ENCODE measurements at places on chromosomes 7 and 10. TPM values are rescaled to one million over a fixed set of nuclear protein-coding genes. Genes with fewer than 3 reads are reported as not detected.

GRCh38 chr7:143518521-143518920, 40.8 kb downstream of the TAS2R41 start:
- DNase-seq, result no peak
- no peak overlapping the region for H3K27ac ChIP-seq
- H3K4me3 ChIP-seq, result no peak overlapping the region
- no peaks in the 10 kb centered on the region for H3K36me3 ChIP-seq
- no peaks in the 10 kb centered on the region for H3K27me3 ChIP-seq

DNA sequence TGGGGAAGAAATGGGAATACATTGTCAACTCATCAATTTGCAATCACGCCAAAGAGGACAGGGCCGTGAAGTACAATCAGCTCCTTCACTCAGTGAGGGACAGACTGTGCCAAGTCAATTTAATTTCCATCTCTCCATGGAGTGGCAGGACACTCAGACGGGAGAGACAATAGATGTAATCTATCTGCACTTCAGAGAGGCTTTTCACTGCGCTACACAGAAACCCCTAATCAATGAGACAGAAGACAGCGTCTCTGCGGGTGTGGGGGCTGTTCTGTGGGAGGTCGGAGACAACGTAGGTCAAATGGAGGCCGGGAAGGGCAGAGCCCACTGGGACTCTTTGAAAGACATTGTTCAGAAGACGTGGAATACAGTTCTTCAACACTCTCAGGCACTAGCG, 541.0 kb upstream of the ADARB2 start:
- DNase-seq, result no peak
- no peaks in the 10 kb centered on the region for H3K27me3 ChIP-seq
- H3K4me3 ChIP-seq, result no peak overlapping the region
- no peak overlapping the region for H3K27ac ChIP-seq
- H3K36me3 ChIP-seq, result no peaks in the 10 kb centered on the region

DNA sequence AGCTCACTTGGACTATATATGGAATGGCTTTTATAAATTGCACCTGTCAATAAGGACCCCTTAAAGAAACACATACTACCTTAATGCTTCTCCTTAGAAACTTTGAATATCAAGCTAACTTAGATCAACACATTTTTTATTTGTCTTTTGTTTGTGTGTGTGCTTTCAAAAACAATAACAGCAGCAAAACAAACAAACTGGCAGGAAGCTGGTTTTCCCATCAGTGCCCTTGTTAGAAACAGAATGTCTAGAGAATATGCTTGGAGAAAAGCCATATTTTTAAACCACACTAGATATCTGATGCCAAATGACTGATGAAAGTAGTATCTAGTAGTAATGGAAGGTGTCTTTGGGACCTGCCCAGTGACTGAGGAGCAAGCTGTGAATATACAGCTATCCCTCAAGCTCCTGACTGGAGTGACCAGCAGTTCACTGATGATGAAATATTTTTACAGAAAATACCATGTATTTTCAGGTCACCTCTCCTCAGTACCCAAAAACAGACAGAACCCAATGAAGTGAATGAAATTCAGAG, 1.0 kb downstream of the PDE1C start:
- H3K4me3 ChIP-seq, result no peak overlapping the region
- no peak overlapping the region for H3K27ac ChIP-seq
- H3K4me1 ChIP-seq, result no peaks in the 10 kb centered on the region
- DNase-seq, result no peak

DNA sequence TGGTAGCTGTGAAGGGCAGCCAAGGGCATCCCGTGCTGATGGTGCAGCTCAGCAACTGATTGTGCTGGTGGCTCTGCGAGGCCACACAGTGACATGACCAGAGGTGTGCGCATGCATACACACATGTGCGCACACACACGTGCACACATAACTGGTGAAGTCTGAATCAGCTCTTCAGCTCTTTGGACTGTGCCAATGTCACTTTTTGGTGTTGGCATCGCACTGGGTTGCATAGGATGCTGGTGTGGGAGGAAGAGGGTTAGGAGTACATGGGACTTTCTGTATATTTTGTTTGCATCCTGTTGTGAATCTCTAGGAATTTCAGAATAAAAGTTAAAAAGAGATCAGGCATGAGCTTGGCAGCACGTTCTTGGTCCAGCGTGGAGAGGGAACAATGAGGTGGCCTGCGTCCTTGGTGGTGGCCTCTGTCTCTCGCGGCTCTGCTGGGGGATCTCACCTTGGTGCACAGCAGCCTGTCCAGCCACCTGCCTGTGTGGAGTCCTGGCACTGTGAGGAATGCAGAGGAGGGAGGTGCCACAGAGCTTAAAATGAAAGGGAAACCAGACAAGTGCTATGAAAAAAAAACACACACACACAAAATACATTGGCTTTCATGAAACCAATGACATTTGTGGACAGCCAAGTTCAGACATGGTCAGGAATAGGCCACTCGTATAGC, 124.0 kb downstream of the TRRAP start:
- no peak for DNase-seq
- no peaks in the 10 kb centered on the region for H3K4me1 ChIP-seq
- H3K36me3 ChIP-seq, result peaks cover 84% of the 10 kb centered on the region

Gene HELLS
- 0.04 TPM for polyA plus RNA-seq

DNA sequence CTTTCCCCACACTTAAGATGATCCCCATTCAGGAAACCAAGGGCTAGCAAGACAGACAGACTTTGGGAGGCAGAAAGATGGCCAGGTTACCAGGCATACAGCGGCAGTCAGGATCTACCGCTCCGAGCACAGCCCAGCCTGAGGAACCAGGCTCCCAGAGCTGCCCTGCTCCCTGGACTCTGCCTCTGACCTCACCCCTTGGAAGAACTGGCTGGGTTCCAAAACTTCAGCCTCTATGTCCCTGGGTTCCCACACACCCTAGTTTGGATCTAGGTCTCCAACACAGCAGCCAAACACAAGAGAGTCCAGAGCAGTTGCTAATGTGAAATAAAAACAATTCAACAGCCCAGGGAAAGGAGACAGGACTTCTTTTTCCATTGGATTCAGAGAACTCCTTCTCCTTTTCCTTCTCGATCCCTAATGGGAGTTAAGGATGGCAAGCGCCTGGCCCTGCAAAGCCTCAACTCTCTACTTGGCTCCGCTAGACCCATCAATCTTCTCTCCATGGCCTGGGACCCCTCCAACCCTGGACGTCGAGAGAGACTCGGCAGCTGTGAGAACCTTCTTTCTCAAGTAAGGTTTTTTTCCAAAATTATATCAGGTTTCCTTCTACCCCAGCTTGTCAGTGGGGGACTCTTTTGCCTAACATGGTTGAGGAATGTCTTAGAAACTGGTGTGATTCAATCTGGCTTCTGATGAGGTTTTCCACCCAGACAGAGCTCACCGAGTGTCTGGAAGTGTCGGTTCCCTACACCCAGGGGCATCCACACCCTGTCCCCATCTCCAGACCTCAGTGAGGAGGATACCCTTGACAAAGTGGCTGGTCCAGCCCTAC, 219.6 kb downstream of the KCNMA1 start:
- H3K4me1 ChIP-seq, result no peaks in the 10 kb centered on the region
- H3K27me3 ChIP-seq, result no peaks in the 10 kb centered on the region
- no peaks in the 10 kb centered on the region for H3K36me3 ChIP-seq

DNA sequence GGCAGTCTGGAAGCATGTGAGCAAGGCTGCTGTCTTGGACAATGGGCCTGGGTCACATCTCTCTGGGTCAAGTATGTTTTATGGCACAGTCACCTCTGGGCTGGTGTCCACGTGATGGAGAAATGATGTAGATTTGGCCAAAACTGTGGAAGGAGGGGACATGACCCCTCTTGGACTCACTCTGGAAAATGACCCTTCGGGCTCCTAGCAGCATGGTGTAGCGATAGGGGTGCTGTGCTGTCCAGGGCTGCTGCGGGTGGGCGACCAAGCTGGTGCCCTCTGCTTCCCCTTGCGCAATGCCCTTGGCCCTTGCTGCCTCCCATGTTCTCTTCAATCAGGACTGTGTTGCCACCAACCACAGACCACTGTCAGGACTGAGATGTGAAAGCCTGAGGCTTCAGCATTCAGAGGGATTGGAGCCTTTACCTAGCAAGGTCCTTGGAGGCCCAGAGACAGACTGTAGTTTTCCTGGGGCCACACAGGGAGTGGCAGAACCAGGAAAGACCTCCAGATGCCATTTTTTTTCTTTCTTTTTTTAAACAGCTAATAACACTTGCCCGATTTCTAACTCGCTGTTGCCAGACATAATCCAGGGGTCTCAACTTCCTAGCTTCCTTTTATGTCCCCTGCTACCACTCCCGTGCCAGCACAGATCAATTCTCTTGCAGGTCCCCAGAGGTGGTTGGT, 6.1 kb downstream of the CYP26A1 start:
- H3K4me3 ChIP-seq, result no peak overlapping the region
- peaks cover 47% of the 10 kb centered on the region for H3K27me3 ChIP-seq
- H3K4me1 ChIP-seq, result peaks cover 6% of the 10 kb centered on the region
- H3K27ac ChIP-seq, result no peak overlapping the region
- no peak for DNase-seq
- no peaks in the 10 kb centered on the region for H3K36me3 ChIP-seq

Gene TRIM4
- 17.9 TPM for polyA plus RNA-seq

DNA sequence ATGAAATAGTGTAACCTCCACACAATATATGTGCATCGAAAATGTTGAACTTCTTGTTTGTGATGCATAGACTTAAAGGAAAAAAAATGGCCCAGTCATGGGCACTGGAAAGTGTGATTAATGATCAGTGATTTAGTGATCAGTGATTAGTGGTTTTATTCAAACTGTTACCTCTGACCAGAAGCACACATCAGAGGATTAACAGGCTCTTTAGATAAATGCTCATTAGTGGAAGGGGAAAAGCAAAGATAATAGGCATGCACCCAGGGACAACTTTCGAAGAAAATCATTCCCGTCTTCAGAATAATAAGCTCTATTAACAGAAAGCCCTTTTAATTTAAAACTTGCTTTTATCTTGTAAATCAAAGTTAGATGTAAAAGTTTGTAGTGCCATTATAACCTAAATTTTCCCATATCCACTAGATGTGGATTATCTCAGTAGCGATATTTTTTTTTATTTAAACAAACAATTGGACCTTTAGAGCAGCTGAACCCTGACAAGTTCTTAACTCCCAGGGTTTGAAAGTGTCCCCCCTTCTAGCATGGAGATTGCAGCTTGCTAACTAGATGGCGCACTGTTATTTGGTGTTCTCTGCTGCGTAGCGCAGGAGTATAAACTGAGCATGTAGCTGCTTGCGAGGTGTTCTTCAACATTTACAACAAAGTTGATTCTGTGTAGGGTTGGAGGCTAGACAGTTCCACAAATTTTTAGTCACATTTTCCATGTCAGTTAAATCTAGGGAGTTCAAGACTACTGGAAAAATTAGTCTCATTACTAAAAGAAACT, at the start of gene CREB5:
TSS of gene CREB5 (plus strand) at position 643 of the 787 bp plus-strand sequence. CDS start 397 bp downstream, outside the sequence.
- H3K36me3 ChIP-seq, result no peaks in the 10 kb centered on the region
- no peak for DNase-seq
- peaks cover 26% of the 10 kb centered on the region for H3K4me1 ChIP-seq
- H3K27me3 ChIP-seq, result peaks cover 63% of the 10 kb centered on the region
- no peak within 1 kb of the TSS for H3K27ac ChIP-seq
- peak within 1 kb of the TSS; percentile 76 for H3K4me3 ChIP-seq

GRCh38 chr10:70426823-70427222, 14.7 kb downstream of the NODAL start:
- peaks cover 74% of the 10 kb centered on the region for H3K36me3 ChIP-seq
- H3K27me3 ChIP-seq, result no peaks in the 10 kb centered on the region
- H3K4me3 ChIP-seq, result no peak overlapping the region
- no peak for DNase-seq

DNA sequence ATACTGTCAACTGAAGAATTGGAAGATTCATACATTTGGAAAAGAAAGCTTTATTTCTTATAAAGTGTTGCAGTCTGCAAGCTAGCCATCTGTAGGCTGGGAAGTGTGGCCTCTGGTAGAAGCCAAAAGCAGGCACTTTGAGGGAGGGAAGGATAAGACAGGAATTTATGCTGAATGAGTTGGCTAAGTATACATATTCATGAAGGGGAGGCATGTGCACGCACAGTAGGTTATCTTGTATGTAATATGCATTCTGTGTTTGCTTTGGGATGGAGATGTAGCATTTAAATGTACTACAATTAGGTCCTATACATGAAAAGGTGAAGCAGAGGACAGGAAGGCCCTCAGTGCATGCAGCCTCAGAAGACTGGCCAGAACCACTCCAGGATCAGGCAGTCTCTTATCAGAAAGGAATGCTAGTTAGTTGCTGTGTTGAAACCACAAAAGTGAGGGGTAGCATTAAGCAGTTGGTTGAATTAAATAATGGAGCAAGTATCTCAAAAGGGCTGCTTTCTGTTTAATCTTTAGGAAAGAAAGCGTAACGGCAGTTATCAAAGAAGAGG, 40.9 kb downstream of the MYO3A start:
- H3K4me3 ChIP-seq, result no peak overlapping the region
- no peak overlapping the region for H3K27ac ChIP-seq
- no peaks in the 10 kb centered on the region for H3K36me3 ChIP-seq
- H3K27me3 ChIP-seq, result peaks cover 2% of the 10 kb centered on the region
- DNase-seq, result no peak
- H3K4me1 ChIP-seq, result no peaks in the 10 kb centered on the region

DNA sequence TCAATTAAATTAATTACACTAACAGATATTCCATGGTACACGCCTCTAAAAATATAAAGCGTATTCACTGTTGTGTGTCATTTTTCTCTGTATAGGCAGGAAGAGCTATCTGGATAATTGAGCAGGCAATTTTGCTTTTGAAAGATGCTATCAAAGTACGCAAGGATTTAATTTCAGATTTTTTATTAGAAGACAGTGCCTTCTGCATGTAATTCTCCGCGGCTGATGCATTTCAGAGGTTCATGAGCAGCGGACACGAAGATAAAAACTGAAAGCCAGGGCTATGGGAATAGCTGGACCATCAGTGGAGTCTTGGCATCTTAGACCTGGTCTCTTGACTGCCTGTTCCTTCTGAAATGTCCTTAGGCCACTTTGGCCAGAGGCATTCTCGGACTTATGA, 35.7 kb upstream of the SDK1 start:
- no peak overlapping the region for H3K27ac ChIP-seq
- no peak overlapping the region for H3K4me3 ChIP-seq
- no peaks in the 10 kb centered on the region for H3K4me1 ChIP-seq
- peaks cover 3% of the 10 kb centered on the region for H3K27me3 ChIP-seq
- H3K36me3 ChIP-seq, result no peaks in the 10 kb centered on the region

Gene LBX1
- not detected for polyA plus RNA-seq

GRCh38 chr7:130483031-130483430, 8.9 kb upstream of the MEST start:
- H3K4me1 ChIP-seq, result peaks cover 33% of the 10 kb centered on the region
- DNase-seq, result no peak
- H3K27me3 ChIP-seq, result no peaks in the 10 kb centered on the region
- no peaks in the 10 kb centered on the region for H3K36me3 ChIP-seq
- no peak overlapping the region for H3K4me3 ChIP-seq
- no peak overlapping the region for H3K27ac ChIP-seq

Measured in CD14-positive monocyte (primary cell).